Natural killer cell (primary cell): ENCODE measurements at places on chromosomes 12 and 14. TPM values are rescaled to one million over a fixed set of nuclear protein-coding genes. Genes with fewer than 3 reads are reported as not detected.

The FSCB gene
- total RNA-seq: not detected

DNA sequence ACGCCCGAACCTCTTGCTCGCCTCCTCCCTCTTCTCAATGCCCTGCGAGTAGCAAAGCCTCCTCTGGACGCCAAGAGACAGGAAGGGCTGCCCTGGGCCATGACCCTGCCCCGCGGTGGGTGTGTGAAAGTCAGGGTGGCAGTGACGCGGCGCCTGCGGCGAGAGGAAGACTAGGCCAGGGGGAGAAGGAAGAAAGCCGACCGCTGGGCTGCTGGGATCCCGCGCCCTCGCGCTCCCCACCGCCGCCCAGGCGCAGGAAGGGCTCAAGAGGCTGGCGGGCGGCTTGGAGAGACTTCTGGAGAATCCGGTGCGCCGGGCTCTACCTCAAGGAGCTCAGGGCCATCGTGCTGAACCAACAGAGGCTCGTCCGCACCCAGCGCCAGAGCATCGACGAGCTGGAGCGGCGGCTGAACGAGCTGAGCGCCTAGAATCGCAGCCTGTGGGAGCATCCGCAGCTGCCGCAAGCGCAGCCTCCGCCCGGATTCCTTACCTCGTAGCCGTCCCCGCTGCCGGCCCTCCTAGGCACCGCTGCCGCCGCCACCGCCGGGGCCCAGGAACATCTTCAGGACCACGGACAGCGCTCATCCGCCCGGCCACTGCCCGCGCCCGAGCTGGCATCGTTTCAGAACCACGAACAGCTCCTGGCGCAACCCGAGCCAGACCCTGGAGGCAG lies 105.0 kb upstream of the PRB2 start:
- peak; percentile 85 for DNase-seq

DNA sequence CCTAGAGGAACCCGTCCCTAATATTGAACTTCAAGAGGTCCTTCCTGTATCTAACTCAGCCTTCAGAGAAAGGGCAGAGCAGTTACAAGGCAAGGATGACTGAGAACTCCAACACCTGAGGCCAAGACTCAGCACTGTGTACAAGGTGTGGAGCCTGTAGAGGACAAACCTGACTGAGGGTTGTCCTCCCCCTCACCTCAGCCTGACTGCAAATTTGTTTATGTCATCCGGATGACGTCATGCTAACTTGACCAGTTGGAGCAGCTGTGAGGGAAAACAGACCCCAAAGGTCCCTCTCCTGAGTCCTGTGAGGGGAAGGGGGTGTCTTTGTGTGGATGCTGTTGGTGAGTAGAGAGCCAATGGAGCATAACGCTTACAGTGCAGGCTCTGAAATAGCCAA lies 4.3 kb downstream of the CRACR2A start:
- no peak for DNase-seq

The TAPBPL gene
- total RNA-seq: 43.0 TPM

The ITGB7 gene
- total RNA-seq: 329 TPM

The SLC39A5 gene
- 1.4 TPM for total RNA-seq

- no peak for DNase-seq
Measured at GRCh38 chr12:103705927-103706326, 118.9 kb downstream of the STAB2 start.
